NCI-H524 (cell line): ENCODE measurements at places on chromosomes 4 and X.
A peak's percentile ranks its signal among the peaks of the same experiment; 100 is the strongest.

- DNase-seq = no peak
Observed at GRCh38 chr4:113781439-113782040, 20.0 kb upstream of the CAMK2D start.

- DNase-seq = no peak
Observed at GRCh38 chrX:101337776-101338271, 10.7 kb downstream of the TIMM8A start.

- peak; percentile 44 for DNase-seq
Observed at GRCh38 chr4:52956691-52957090, 94.6 kb downstream of the RASL11B start.

GRCh38 chr4:6157926-6158325 lies 42.4 kb downstream of the JAKMIP1 start:
- DNase-seq = no peak

DNA sequence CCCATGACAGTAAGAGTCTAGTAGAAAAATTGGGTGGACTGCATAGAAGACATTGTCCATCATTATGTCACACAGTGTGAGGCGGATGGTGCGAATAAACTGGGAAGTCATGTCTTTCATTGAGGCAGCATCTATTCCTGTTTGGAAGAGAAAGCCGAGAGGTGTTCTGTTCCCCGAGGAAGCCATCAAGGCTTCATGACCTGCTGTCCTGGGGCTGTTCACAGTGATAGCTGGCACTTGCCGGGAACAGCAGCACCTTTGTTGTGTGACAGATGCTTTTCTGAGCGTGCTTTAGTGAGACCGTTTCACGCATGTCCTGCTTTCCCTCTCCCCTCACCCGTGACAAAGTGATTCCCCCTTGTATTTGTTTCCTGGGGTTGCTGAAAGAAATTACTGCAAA lies 20.3 kb downstream of the RGS12 start:
- DNase-seq = no peak

DNA sequence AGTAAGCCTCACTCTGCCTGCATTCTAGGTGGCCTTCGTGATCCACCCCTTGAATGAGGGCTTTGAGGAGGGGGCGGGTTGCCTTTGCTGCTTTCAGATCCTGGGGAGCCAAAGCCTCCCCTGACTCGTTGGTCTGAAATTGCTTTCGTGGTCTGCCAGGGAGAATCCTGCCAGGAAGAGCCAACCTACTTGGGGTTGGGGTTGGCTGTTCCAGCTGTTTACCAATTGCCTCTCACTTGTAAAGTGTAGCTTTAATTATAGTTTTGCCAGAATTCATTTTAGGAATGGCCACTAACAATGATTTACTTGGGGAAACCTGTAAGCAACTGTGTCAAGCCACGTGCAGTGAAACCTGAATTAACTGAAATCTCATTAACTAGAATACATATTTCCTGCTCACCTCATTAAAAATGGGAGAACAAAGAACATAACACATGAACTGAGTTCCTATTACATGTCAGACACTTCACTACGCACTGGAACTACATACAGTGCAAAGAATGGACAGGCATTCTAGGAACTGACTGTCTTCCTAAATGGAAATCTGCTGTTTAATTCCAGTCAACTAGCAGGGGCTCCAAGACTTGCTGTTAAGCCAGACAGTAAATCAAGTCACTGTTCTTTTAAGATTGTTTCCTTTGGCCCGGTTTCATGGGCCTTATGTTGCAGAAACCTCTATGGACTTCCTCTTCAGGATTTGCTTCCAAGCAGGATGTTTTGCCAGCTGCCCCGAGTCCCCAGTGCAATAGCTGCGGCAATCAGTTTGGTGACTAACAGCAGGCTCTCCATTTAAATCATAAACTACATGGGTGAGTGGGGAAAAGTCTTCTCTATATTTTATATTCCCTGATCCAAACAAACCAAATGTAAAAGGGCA lies 16.4 kb upstream of the NKRF start:
- DNase-seq = no peak

DNA sequence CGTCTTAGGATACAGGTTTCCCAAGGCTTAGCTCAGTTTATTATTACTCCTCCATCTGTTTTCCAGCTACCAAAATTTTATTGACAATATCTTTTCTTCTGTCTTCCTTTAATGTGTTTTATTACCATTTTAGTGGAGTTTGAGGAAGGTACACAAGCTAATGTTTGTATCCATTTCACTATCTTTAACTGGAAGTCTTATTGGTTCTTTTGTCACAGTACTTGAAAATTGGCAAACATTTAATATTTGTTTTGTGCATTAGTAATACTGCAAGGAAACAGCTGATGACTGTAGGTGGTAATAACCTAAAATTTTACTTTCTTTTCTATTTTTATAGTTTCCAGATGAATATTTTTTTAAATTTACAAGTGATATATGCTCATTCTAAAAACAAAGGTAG lies 9.3 kb upstream of the ARL9 start:
- DNase-seq = no peak

- DNase-seq = no peak
Observed at GRCh38 chr4:148240241-148240640, 202.0 kb downstream of the NR3C2 start.

DNA sequence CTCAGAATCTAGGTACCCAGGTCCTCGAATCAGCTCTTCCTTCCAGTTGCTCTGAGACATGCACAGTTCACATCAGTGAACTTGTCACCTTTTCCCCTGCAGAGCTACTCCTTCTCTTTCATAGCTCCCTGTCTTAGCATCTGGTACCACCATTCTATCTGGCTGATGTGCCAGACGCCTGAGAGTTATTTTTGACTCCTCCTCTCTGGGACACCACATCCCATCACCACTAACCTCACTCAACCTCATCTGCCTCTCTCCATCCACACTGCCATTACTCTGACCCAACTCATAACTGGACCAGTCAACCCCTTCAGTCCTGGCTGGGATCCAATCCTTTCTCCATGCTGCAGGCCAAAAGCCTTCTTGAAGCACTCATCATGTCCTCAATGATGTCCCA lies 44.5 kb downstream of the SLC2A9 start:
- no peak for DNase-seq

DNA sequence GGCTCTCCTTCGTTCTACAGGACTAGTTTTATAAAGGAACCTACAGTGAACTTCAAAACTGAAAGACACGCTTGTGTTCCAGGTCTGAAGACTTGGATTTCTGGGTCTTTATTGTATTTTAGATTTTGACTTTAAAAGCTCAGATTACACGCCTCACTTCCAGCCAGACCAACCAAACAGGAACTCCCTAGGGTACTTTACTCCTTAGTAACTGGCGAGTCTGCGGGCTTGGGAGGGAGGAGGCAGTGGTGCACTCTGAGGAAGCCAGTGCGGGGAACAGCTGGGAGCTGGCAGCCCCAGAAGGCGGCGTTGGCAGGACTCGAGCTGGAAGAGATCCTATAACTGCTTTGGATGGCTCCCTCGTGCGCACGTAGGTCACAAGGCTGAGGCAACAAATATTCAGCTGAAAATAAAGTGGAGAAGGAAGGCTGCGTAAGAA lies 391 bp upstream of the PHKA1 start:
- peak; percentile 70 for DNase-seq

DNA sequence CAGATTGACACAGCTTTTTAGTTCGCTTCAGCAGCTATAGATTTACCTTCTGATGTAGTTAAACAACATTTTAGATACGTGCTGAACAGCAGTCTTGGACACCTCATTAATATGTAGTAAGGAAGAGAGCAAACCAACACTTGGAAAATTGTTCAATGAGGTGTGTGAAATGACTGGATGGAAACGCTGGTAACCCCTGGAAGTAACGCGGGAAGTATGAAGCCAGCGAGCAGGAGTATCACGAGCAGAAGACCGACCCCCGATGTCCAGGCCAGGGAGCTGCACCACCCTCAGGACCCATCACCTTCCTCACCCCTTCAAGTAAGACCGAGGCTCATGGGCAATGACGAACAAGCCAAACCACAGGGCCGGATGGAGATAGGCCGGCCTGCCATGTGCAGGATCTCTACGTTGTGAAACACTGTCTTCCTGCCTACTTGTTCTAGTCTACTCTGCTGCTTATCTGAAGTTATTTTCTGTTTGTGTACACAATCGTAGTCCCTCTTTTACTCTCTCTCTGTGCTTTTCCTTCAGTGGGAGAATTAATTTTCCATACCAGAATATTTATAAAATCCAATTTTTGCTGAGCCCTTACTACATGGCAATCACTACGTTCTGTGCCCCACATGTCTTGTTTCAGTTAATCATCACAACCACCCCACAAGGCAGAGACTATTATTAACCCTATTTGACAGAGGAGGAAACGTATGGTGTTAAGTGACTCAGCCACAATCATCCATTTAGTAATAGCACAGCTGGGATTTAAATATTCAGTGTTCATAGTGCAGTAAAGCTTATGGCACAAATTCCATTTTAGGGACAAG lies 221.7 kb downstream of the APBB2 start:
- DNase-seq = no peak

- DNase-seq = no peak
Observed at GRCh38 chr4:91837608-91838029, 466.1 kb upstream of the GRID2 start.

DNA sequence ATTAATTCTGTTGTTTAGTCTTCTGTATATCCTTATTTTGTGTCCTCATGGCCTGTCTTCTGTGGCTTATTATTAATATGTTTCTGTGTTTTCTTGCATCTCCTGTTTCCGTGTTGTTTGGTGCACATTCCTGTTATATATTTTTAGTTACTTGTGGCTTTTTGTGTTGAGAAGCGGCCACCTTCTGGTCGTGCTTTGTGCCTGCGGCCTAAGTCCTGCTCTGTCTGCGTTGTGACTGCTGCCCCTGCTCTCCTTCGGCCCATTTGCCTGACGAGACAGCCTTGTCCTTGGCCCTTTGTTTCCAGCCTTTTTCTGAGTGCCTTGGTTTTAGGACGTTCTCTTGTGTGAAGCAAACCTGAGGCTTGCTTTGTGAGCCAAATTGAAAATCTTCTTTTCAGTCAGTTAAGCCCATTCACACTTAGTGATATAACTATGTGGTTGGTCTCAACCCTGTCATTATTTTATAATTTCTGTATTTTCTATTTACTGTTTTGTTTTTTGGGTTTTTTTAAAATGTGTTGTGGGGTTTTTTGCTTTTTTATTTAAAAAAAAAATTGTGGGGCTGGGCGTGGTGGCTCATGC lies 43.8 kb downstream of the TNIP2 start:
- no peak for DNase-seq

DNA sequence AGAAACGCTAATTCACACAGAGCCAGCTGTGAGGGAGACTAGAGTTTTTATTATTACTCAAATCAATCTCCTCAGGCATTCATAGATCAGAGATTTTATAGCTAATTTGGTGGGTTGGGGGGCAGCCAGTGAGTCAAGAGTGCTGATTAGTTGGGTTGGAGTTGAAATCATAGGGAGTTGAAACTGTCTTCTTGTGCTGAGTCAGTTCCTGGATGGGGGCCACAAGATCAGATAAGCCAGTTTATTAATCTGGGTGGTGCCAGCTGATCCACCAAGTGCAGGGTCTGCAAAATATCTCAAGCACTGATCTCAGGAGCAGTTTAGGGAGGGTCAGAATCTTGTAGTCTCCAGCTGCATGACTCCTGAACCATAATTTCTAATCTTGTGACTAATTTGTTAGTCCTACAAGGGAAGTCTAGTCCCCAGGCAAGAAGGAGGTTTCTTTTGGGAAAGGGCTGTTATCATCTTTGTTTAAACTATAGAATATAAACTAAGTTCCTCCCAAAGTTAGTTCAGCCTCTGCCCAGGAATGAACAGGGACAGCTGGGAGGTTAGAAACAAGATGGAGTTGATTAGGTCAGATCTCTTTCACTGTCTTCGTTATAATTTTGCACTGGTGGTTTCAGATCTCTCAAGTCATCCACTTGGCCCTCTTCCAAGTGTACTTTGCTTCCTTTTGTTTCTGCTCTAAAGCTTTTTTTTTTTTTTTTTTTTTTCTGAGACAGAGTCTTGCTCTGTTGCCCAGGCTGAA lies 5.4 kb upstream of the NAA11 start:
- no peak for DNase-seq

DNA sequence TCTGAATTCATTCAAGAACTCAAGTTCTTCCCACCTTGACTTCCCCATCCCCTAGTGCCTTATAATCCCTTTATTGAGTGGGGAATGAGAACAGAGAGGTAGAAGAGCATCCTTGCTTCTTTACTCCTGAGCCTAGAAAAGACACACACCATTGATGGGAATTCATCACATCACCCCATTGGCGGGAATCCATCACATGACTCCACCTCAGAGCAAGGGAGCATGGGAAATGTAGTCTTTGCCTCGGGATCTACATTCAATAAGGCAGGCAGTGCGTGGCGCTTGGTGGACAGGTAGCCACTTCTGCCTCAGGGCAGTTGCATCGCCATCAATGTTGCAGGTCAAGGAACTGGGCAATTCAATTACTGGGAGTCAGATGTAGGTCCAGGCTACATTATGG lies 50.7 kb downstream of the MXRA5 start:
- peak; percentile 2 for DNase-seq

DNA sequence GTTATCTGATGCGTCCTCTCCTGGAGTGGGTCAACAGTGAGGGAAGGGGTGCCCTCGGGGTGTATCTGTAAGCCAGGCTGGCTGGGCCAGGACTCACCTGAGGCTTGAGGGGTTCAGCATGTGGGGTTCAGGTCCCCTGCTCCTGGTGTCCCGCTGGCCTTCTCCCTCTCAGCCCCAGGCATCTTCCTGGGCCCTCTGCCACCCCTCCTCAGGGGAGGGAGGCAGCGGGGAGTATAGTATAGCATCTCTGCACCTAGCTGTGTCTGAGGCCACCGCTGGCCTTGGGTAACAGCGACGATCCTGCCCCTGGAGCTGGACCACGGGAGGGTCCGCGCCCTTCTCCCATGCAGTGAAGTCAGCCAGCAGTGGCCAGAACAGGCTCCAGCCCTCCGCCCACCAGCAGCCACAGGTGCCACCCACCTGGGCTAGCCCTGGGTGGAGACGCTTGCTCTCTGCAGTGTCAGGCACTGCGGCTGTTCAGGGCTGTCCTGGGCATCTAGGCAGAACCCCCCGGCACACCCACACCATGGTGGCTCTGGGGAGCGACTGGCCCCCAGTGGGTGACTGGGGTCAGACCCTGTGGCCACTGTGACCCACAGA lies 110.7 kb upstream of the NKX1-1 start:
- no peak for DNase-seq

DNA sequence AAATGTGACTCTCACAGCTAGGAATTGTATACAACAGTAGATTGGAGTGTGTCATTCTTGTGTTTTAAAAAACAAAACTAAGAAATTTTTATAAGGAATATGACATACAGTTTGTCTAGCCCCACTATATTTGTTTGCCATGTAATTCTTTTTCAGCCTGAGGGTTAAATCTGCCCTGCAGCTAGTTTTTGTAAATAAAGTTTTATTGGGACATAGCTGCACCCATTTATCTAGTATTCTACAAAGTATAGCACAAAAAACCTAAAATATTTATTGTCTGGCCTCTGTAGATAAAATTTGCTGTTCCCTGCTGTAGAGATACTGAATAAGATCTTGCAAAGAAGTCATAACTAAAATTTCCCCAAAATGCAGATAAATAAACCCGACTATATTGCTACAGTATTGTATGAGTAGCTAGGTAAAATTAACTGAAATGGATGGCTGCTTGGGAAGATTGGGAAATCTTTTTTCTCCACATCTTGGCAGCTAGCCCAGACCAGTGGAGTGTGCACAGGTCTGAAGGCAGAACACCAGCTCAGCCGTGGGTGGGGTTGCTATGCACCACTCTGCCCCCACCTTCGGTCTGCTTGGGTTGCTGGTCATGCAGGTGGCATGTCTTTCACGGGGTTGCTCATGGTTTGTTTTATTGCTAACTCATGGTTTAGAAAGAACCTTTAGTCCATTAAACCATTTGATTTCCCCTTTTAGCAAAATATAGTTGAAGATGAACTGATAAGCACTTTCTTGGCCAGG lies 127.9 kb downstream of the KLHL8 start:
- DNase-seq = peak; percentile 42

GRCh38 chrX:27884654-27885053 lies 76.9 kb downstream of the MAGEB10 start:
- peak; percentile 29 for DNase-seq
